ENCODE measurements at places on chromosomes 7 and 10. TPM values are rescaled to one million over a fixed set of nuclear protein-coding genes. Genes with fewer than 3 reads are reported as not detected.

The AEBP1 gene
- total RNA-seq, result 145 TPM

The HECW1 gene
- 1.9 TPM for total RNA-seq

The CCSER2 gene
- total RNA-seq, result 49.8 TPM

The CYP2E1 gene
- total RNA-seq, result 3.4 TPM

The TUBAL3 gene
- 1.9 TPM for total RNA-seq

The ADCY1 gene
- 14.4 TPM for total RNA-seq

The NEBL gene
- total RNA-seq, result 85.2 TPM

The NCF1 gene
- not detected for total RNA-seq

The POLR2J2 gene
- 1.6 TPM for total RNA-seq

The PARD3 gene
- 48.2 TPM for total RNA-seq

The LANCL2 gene
- 20.2 TPM for total RNA-seq

The FAM24B gene
- 6.6 TPM for total RNA-seq

The FRMD4A gene
- total RNA-seq, result 27.5 TPM

The MRC1 gene
- total RNA-seq, result 13.8 TPM

The CNNM1 gene
- 0.88 TPM for total RNA-seq

The FMC1 gene
- total RNA-seq, result 13.9 TPM

The ASB10 gene
- not detected for total RNA-seq

The CCDC71L gene
- total RNA-seq, result 69.4 TPM

The TAS2R3 gene
- total RNA-seq, result 3.9 TPM

The HOXA9 gene
- total RNA-seq, result 7.5 TPM

The PIK3CG gene
- 5.4 TPM for total RNA-seq

The COL13A1 gene
- 0.66 TPM for total RNA-seq

The SPDYE8 gene
- total RNA-seq, result not detected

The BMPER gene
- 6.9 TPM for total RNA-seq

The PSMA2 gene
- total RNA-seq, result 60.2 TPM

The GARIN1A gene
- total RNA-seq, result 2.9 TPM

The RBP3 gene
- not detected for total RNA-seq

The VIPR2 gene
- total RNA-seq, result 0.48 TPM

The PIK3AP1 gene
- 9.8 TPM for total RNA-seq

The TDRD1 gene
- 0.33 TPM for total RNA-seq

The DPP6 gene
- total RNA-seq, result not detected

The TMEM213 gene
- 2.3 TPM for total RNA-seq

The AGBL3 gene
- 5.1 TPM for total RNA-seq

The NAT16 gene
- not detected for total RNA-seq

The UTF1 gene
- not detected for total RNA-seq

The CPN1 gene
- total RNA-seq, result not detected

The MTERF1 gene
- total RNA-seq, result 11.5 TPM

The DRGX gene
- total RNA-seq, result not detected

The STK32C gene
- total RNA-seq, result 11.7 TPM

The FBXL13 gene
- total RNA-seq, result 1.1 TPM

The INHBA gene
- total RNA-seq, result 0.64 TPM

The MSS51 gene
- total RNA-seq, result 2.9 TPM

The SLC39A12 gene
- total RNA-seq, result 0.88 TPM

The TYW1B gene
- total RNA-seq, result 3.0 TPM

The FAM25C gene
- not detected for total RNA-seq

The ADRB1 gene
- total RNA-seq, result 1.3 TPM

The WDR86 gene
- 57.0 TPM for total RNA-seq

The C10orf88 gene
- 8.0 TPM for total RNA-seq

The EIF5AL1 gene
- under 0.01 TPM for total RNA-seq

The SERPINE1 gene
- 6.2 TPM for total RNA-seq

Data from breast epithelium (tissue), 4 donors.